ENCODE measurements at places on chromosomes 2 and 18.

- DNase-seq = no peak
Measured at GRCh38 chr2:69998761-69999160, 37.3 kb upstream of the ASPRV1 start.

DNA sequence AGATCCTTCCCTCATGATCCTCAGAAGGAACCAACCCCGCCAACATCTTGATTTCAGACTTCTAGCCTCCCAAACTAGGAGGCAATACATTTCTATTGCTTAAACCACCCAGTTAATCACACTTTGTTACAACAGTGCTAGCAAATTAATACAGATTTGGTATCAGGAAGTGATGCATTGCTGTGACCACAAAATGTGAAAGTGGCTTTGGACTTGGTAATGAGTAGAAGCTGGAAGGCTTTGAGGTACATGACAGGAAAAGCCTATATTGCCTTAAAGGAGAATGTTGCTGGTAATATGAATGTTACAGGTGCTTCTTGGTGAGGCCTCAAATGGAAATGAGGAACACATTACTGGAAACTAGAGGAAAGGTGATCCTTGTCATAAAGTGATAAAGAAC is 260.3 kb downstream of the SATB2 start:
- no peak for DNase-seq

- no peak for DNase-seq
Measured at GRCh38 chr2:196944570-196944969, 18.1 kb upstream of the PGAP1 start.

- DNase-seq = peak; percentile 45
Measured at GRCh38 chr2:156125018-156125417, 207.5 kb downstream of the NR4A2 start.

- no peak for DNase-seq
Measured at GRCh38 chr2:237876532-237876931, 17.1 kb downstream of the RAMP1 start.

DNA sequence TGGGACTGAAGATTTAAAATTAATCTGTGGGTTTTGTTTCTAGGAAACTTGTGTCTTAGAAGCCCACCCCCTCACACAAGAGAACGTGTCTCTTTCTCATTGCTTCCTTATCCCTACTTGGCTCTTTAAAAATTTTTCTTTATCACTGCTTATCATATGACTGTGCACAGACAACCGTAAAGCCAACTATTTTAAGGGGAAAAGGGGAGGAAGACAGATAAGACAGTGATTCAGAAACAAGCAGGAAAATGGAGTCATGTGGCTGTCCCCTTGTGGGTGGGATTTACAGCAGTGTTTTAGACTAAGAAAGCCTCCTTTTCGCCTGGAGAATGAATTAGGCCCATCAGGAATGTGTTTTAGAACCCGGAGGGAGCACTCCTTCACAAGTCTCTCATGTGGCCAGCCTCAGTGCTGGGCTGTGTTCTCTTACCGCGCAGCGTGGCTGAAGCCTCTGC is 17.6 kb downstream of the PRKCE start:
- no peak for DNase-seq

GRCh38 chr2:73961823-73962615 is 22.7 kb upstream of the TET3 start:
- DNase-seq = peak; percentile 53

DNA sequence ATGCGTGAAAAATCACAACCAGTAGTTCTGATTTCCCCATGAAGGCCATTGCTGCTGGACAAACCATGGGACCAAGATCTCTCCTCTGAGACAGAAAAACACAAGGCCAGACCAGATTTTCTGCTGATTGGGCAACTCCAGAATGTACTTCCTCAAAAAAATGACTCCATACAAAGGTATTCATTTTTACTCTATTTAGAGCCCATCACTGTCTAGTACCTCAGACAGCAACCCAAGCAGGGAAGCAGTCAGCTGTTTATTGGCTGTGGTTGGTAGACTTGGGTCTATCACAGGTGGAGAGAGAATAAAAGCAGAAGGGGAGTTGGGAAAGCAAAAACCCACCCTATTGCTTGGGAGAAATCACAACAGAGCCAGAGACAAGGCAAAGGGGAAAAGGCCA is 219.9 kb downstream of the PIK3C3 start:
- peak; percentile 72 for DNase-seq

DNA sequence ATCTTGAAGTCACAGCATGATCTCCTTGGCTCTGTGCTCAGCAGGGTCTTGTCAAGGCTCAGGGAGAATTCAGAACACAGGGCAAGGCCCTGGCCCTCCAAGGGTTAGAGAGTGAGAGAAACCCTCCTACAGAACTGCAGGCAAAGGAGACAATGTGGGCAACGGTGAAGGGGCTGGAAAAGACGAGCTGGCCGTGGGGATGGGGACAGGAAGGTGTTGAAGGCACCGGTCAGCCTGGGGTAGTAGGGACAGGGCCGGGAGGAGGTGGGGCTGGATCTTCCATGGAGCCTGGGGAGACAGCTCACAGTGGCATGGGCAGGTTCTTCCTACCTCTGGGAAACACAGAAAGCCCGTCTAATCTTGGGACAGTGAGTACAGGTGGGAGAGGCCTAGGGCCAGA is 92.2 kb upstream of the MCFD2 start:
- no peak for DNase-seq

DNA sequence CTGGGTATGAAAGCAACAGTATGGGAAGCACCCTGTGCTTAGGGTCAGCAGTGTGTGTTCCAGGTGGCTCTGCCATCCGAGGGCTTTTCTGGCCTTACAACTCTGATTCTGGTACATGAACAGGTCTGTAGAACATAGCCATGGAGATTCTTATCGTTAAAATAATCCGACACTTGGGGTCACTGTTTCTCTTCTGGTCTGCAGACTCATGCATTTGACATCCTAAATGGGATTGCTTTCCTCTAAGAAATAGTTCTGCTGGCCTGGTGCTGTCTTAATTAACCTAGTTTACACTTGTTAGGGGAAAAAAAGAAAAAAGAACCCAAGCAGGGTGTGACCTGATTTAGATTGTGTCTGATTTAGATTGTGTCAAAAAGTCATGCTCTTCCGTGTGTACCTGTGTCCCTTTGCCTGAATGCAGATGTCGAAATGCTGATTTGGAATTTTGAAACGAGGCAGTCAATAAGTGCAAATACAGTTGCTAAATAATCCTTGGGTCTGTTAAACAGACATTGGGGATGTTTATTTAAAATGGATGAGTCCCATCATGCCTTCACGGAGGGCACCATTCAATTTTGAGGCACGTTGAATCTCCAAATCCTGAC is 59.6 kb downstream of the TRPM8 start:
- DNase-seq = peak; percentile 51

GRCh38 chr2:84458551-84459017 is 496 bp downstream of the SUCLG1 start:
- no peak for DNase-seq

DNA sequence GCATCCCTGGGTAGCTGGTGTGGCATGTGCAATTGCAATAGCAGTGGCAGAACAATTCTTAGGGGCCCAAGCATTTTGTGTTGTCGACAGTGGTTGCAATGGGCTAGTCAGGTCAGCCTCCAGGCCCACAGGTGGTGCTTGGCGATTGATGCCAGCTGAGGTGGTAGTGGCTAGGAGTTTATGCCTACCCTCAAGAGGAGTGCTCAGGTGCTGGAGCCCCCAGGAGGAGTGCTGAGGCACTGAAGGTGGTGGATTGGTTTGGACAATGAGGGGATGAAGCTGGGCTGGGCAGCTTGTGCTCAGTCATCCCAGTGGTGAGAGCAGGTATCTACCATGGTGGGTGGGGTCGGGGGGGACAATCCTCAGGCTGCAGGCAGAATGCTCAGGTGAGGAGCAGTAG is 877.9 kb upstream of the TMEFF2 start:
- DNase-seq = no peak

GRCh38 chr2:70678576-70679143 is 89.3 kb downstream of the ADD2 start:
- peak; percentile 29 for DNase-seq

DNA sequence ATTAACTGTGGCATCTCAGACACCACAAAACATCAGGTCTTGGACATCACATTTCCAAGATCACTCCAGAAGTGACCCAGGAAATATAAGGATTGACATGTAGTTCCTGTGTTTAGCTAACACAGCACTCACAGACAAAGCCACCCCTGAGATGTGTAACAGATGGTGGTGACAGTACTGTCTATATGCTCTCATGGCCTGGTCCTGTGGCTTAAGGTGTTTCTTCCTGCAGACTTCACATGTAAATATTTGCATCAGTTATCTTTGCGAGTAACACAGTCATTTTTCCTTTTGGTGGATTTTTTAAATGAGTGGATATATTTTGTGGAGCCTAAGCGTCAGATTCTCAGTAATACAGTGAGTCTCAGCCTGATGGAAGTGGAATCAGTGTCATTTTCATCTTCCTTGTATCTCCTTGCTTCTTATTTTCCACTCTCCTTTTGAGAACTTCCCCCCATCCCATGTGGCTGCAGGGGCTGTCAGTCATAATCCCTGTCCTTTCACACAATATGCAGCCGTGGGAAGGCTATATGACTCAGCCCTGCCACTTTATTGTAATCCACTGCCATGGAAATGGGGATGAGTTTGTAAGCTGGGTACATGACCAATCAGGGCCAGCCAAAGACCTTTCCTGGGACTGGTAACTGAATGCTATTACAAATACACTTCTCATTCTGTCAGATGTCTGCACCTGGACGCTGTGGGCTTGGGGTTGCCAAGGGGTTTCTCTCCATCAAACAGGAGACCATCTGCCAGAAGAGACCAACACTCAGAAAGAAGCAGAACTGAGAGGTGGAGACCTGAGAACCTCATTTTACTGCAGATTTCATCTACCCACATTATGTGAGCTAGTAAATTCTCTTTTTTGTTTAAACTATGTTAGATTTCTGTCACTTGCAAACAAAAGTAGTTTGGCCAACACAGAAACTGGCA is 74.3 kb downstream of the ICOS start:
- no peak for DNase-seq

DNA sequence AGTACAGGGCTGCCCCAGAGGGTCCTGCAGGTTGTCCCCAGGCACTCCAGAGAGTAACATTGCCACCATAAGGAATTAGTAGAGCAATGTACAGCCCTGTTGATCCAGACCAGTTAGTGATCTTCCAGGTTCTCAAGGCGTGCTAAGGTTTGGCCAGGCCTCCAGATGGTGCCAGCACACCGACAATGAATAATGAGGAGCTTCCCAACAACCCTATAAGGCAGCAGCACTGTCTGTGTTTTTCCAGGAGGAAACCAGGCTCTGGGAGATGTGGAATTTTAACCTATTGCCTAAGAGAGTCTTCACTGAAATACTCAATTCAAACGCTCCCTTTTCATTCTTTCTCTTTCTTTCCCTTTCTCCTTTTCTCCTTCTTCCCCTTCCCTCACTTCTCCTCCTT is 122.1 kb downstream of the MGAT5 start:
- peak; percentile 58 for DNase-seq

GRCh38 chr2:42421601-42422239 is 60.7 kb upstream of the COX7A2L start:
- DNase-seq = no peak

GRCh38 chr18:26356045-26356785 is 130.0 kb downstream of the TAF4B start:
- DNase-seq = no peak
